ENCODE measurements at places on chromosomes 6 and 20.

DNA sequence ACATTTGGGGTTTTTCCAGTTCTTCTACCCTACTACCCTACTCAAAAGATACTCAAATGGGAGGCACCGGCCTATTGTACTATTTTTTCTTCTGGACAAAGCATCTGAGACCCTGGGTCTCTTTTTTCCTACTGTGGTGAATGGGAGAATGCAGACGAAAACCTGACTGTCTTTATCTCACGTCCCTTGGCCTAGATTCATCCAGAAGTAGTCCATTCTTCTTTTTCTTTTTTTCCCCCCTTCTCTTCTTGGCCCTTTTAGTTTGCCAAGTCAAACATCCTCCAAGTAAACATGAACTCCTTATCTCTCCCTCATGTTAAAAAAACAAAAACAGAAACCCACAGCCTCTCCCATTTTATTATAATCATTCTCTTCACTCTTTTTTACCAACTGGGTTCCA, 8.7 kb upstream of the ILRUN start:
- DNase-seq = no peak

DNA sequence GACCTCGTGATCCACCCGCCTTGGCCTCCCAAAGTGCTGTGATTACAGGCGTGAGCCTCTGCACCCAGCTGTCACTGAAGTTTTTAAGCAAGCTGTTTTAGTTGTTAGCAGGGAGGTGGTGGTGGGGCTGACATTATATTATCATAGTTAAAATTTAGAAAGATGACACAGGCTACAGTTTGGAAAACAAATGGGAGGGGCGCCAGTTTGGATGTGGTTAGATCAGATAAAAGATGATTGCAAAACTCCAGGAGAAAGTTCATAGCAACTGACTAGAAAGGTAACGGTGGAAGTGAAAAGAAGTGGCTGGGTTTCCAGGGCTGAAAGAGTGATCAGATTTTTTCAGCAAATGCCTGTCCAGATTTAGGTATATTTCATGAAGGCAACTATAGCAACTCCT, 311.9 kb upstream of the CITED2 start:
- no peak for DNase-seq

DNA sequence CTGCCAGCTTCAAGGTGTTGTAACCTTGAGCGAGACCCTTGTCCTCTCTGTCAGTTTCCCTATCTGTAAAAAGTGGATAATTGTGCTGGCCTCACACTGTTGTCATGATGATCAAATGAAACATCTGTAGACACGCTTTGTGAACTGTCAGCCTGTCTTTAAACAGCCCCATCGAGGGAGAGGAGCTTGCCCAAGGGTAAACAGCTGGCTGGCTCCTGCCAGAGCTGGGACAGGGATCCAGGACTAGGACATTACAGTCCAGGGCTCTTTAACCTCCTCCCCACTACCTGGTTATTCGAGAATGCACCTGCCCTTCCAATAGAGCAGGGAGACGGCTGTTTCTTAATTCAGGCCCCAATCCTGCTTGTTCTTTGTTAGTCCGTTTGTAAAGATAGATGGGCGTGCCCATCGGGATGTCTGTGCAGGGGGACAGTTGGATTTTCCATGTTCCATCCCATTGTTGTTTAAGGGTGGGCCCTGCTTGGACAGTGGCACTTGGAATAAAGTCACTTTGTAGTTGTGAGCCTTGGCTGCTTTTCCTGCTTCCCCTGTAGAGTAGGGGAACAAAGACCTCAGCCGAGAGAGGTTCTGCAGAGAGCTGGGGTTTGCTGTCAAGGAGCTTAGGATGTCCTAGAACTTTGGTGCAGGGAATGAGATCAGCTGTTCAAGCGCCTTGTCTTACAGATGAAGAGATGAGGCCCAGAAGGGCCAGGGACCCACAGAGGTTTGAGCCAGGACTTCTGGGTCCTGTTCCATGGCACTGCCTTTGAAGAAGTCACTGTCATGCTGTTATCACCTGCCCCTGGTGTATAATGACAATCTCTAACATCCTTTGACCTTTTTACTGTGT, 77.9 kb upstream of the MYL9 start:
- no peak for DNase-seq

- no peak for DNase-seq
Measured at GRCh38 chr6:102582569-102582968, 1189.1 kb downstream of the GRIK2 start.

GRCh38 chr6:145815309-145816274, 997 bp upstream of the FBXO30 start:
- DNase-seq = no peak

DNA sequence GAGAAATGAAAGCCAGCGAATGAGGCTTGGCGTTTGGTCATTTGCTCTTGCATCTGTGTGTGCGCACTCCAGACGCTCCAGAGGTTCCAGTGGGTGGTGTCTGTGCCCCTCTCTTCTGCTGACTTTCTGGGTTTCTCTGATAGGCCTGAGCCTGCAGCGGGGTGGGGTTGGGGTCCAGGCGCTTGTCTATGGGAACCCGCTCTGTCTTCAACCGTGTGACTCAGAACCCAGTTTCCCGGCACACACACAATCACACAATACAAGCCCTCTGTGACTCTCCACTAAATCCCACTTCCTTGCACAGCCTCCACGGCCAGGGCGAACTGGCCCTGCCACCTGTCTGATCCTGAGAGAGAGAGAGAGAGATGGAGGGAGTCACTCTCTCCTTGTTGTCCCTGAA, 24.6 kb downstream of the RBM38 start:
- DNase-seq = no peak

DNA sequence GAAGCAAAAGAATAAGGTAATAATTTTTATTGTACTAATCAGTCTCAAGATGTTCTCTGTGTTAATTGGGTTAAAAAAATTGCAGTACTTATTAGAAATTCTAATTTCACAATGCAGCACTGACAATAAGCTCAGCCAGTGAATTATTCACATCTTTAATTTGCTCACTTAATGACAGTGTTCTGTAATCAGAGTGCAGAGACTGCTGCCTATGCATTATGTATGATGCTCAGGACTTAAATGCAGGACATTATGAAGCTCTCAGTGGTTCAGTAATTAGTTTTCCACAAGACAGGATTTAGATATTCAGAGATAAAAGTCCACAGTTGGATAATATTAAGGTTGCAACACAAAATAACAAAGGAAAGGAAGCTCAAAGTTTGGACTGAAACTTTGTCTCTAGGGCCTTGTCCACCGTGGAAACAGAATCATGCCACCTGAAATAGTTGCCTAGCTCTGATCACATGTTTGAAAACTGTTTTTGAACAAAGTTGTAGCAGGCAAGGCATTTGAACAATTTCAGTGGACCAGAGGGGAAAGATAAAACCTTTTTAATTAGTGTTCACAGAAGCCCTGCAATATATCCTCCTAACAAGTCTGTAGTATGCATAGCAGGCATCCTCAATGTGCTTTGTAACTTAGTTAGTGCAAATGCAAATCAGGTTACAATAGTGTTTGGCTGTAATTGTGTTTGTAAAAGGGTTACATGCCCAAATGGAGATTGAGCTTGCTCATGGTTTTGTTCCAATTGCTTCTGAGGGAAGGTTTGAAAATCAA, 23.7 kb upstream of the MMS22L start:
- DNase-seq = no peak

DNA sequence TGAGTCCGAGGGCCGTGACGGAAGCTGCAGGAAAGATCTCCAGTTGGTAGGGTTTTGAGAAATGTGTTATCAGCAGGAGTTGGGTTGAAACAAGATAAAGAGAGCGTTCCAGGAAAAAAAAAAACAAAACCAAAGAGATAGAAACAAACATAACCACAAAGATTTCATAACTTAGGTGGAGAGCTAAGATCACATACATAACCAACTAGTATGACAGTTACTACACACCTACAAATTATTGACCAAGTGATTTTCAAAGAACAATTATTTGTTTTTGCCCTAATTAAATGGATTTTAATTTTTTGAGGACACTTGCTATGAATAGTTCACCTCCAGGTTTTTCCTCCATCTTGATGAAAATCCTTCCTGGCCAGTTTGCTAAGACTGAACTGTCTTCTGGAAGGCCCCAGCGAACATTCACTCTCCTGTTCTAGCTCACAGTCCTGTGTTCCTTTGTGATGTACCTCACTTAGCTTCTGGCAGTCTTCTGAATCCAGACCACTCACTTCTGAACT, 69.4 kb downstream of the SNX9 start:
- no peak for DNase-seq

DNA sequence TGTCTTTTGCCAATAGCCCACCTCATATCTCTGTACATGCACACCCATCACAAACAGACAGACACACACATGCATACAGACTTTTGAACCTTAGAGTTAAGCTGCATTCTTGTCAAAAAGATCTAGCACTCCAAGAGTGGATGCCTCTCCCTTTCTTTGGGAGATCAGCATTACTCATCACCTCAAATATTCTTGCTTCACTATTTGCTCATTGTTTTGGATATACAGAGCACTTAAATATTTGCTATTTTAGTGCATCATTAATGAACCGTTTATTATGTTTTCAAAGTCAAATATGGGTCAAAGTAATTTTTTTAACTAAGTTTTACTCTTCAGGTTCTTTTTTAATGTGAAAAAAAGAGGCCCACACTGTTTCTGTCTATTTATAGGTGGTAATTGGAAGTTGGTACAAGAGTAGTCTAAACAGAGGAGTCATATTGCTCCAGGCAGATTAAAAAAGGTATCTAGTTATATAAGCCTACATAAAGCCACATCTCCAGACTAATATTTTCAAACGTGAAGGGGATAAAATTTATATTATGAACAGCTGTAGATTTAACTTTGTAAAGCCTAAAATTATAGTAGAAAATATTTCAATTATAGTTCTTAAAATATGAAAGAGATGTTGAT, 102.6 kb downstream of the FLRT3 start:
- no peak for DNase-seq

GRCh38 chr6:14269436-14269835, 151.9 kb downstream of the CD83 start:
- DNase-seq = no peak

DNA sequence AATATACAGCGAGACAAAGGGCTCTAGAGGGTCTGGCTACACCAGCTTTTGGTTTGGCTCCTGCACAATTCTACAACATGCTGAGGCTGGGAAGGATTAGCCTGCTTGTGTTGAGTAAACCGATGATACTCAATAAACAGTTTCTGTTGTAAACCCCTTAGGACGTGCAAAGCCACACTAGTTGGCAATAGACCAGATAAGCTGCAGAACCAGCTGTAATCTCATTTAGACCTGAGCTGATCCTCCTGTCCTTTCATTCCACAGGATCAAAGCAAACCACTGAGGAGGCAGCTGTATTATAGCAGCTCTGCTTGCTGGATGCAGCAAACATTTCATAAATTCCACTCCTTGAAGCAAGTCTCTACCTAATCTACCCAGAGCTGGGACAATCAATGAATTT, 79.7 kb downstream of the MMS22L start:
- DNase-seq = no peak

DNA sequence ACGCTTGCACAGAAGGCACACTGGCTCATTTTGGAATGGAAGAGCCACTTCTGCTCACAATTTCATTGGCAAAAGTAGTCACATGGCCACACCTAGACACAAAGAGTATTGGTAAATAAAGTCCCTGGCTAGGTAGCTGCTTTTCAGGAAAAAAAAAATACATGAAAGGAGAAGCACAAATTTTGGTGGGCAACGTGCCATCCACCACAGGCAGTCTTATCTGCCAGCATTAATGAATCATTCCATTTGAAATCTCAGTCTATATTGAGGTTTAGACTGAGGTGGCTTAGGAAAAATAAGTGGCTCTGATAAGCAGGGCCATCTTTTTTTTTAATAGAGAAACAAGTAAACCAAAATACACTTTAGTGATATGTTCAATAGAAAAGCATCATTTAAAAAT, 44.3 kb downstream of the ADGRB3 start:
- no peak for DNase-seq

DNA sequence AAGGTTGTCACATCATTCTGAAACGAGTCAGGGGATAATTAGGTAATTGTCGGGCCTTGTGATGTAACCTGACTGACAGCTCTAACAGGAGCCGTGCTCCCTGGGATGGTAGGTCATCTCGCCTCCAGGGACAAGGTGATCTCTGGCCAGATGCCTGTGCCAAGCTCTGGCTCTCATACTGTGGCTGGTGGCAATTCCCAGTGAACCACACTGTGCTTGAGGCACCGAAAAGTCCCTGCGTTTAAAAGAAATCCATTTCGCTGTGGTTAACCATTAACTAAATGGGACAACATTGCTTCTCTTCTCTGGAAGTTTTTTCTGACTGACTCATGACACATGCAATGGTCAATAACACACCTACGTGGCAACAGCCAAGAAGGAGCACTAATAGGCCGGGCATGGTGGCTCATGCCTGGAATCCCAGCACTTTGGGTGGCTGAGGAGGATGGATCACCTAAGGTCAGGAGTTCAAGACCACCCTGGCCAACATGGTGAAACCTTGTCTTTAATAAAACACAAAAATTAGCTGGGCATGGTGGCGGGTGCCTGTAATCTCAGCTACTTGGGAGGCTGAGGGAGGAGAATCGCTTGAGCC, 669.2 kb downstream of the PRKN start:
- no peak for DNase-seq

GRCh38 chr6:110039981-110040383, 61.9 kb downstream of the GPR6 start:
- DNase-seq = peak; percentile 75

DNA sequence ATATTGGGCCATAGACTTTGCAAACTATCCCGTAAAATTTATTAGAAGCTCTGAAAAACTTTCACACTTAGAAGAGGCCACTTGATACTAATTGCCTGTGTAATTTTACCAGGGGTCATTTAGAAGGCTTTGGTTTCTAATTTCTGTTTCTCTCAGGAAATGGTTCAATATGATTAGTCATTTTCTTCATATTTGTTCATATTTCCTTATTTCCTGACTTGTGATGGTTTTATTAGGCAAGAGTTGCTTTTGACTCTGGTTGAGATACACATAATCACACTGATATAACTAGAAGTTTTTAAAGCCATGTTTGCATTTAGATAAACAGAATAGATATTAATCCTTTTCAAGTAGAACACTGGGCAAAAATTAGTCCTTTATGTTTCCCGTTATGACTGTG, 11.8 kb upstream of the HBS1L start:
- DNase-seq = no peak

- DNase-seq = no peak
Measured at GRCh38 chr6:153698637-153699036, 340.4 kb upstream of the OPRM1 start.

DNA sequence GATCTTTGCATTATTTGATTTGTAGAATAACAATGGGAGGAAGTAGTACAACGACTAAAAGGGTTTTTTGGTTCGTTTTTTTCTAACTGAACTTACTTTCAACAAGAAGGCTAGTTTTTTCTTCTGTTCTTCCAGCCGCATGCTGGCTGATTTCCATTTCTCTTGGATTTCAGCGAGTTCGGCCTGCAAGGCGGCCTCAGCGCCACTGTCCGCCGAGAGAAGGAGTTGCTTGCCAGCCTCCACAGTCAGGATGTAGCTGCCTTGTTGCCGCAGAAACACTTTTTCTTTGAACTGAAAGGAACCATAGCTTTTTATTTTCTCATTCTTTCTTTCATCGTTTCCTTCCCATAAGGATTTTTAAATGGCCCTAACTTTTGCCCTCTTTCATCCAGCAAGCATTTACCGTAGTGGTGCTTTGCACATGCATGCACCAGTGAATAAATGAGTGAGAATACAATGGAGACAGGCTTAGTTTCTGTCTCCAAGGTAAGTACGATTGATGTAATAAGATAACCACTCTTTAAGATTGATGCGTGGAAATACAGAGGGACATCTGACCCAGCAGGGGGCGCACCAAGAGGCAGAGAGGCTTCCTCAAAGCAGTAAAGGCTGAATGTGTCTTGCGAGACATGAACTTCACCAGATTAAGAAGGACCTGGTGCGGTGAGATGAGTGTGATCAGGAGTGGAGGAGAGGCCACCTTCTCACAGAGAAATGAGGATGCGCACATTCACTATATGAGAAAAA, 398.8 kb downstream of the ESR1 start:
- DNase-seq = no peak

GRCh38 chr6:118876198-118876597, 17.8 kb upstream of the ASF1A start:
- peak; percentile 40 for DNase-seq
